ENCODE measurements at places on chromosomes 11 and 22.

- DNase-seq: peak; percentile 40
These were observed 38.5 kb upstream of the CYP2D6 start for GRCh38 chr22:42169055-42169469.

GRCh38 chr22:49569286-49570031 is 258.2 kb downstream of the BRD1 start:
- DNase-seq: no peak

DNA sequence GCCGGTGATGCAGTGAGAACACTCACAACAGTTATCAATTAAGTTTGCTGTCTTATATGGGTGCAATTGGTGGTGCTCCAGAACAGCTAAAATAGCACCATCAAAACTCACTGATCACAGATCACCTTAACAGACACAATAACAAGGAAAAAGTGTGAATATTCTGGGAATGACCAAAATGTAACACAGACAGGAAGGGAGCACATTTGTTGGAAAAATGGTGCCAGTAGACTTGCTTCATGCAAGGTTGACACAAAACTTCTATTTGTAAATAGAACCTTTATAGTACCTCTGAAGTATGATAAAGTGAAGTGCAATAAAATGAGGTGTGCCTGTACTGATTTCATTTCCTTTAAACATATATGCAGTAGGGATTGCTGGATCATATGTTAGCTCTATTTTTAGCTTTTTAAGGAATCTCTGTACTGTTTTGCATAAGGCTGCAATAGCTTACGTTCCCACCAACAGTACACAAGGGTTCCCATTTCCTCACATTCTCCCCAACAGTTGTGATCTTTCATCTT is 56.7 kb upstream of the GLYATL1B start:
- no peak for DNase-seq

DNA sequence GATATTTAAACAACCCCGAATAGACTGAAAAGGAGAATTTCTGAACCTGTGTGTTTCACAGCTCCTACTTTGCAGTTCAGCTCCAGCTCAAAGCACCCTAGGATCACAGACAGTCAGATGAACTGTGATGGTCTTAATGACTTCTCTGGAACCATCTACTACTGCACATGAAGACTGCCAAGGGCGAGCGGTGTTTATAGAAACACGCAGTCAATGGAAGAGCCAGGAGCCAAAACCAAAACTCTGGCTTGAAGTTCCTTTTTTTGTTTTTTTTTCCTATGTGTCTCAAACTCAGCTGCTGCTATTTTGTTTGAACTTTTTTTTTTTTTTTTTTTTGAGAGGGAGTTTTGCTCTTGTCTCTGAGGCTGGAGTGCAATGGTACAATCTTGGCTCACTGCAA is 382.6 kb upstream of the SYN3 start:
- DNase-seq: no peak

- no peak for DNase-seq
These were observed 15.0 kb upstream of the ZDHHC13 start for GRCh38 chr11:19101796-19102520.

DNA sequence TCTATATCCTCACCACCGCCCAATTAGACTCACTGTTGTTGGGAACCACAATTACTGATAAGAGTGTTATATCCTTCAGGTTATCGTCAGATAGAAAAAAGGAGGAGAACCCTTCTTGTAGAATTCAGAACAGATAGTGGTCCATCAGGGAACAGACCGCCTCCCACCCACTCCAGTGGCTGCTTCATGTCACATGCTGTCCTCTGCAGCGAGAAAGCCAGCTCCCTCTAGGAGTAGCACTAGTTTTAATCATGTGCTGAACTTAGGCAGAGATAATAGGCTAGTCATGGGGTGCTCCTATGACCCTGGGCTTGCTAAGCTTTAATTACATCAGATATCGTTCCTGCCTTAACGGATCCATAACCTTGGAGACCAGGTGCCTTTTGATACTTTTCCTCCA is 51.5 kb upstream of the RAB1B start:
- DNase-seq: no peak

DNA sequence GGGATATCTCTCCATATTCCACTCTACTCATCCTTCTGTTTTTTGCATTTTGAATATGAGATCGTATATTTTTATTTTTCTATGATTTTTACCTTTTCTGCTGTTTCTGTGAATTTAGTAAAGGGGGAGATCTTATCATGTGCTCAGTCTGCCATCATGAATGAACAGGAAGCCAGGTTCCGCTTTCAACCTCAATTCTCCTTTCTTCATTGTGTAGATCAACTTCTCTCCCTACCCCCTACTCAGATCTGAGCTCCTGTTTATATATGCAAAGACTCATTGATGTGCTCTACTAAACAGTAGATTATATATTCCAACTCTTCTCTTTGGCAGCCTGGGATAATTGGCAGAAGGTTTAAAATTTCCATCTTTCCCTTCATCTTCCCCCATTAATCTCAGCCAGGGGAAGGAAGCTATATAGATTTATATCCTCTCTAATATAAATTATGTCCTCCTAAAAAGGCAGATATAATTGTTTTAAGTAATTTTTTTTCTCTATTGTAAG is 336.7 kb upstream of the PLET1 start:
- DNase-seq: no peak

- no peak for DNase-seq
These were observed 922 bp downstream of the HNRNPUL2 start for GRCh38 chr11:62726156-62726914.

- DNase-seq: no peak
These were observed 483 bp upstream of the ACCSL start for GRCh38 chr11:44047298-44047697.

- no peak for DNase-seq
These were observed 118.5 kb upstream of the TIMP3 start for GRCh38 chr22:32682990-32683389.

GRCh38 chr11:128619540-128620308 is 32.4 kb upstream of the ETS1 start:
- DNase-seq: no peak

DNA sequence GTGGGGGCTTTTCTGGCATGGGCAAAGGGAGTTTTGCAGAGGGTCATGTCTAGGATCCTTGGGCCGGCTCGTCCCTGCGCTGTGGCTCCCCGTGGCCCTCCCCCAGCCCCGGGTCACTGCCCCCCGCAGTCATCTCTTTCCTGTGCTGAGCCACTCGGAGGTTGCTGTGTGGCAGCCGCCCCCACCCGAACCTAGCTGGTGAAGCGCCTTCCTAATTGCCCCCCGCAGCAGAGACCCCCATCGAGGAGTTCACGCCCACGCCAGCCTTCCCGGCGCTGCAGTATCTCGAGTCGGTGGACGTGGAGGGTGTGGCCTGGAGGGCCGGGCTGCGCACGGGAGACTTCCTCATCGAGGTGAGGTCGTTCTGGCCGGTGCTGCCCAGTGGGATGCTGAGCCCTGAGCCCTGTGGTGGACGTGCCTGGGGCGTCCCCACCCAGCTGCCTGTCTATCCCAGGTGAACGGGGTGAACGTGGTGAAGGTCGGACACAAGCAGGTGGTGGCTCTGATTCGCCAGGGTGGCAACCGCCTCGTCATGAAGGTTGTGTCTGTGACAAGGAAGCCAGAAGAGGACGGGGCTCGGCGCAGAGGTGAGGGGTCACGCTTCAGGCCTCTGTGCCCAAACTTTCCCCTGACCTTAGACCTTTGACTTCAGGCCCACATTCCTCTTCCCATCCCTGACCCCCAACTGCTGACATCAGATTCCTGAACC is 32.0 kb downstream of the SHANK3 start:
- no peak for DNase-seq

DNA sequence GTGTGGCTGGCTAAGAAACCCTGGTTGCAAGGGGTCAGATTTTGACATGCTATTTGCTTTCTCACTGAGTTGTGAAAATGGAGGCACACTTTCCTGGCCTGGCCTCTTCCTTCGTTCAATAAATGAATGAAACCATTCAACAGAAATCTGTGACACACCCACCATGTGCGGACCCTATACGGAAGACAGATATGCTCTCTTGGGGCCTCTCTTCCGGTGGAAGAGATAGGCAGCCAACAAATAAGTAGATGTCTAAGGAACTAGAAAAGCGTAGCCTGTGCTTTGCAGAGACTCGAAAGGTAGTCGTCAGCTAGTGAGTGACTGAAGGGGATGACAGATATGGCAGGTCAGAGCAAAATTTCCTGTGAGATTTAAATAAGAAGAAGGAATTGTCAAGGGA is 5.3 kb downstream of the KCNQ1OT1 start:
- DNase-seq: no peak

DNA sequence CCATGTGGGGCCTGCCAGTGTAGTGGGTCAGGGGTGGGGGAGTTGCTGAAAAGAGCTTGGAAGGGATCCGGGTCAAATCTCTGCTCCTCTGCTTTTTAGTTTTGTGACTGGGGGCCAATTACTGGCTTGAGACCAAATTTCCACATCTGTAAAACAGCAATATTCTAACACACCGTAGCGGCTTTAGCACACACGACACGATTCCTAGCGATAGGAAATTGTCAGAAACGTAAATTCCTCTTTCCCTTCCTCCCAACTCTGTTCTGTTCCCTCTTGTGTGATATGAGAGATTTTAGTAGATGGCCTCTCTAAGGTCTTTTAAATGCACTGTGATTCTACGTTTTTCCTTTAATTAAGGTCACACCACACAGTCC is 71.9 kb downstream of the MICAL2 start:
- DNase-seq: no peak

DNA sequence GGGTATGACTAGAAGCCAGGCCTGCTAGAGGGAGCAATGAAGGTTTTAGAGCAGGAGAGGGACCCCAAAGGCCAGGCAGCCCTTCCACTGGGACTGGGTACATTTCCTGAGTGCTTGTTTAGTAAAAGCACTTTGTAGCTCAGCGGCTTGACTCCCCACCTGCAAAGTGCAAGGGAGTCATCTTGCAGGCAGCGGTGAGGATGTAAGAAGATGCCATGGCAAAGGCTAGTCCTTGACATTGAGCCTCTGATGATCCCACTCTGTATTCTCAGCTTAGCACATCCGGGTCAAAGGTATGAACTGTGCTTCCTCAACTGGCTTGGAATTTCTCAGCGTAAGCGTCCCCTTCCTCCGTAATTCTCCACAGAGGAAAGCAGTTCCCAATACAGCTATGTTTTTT is 3.1 kb upstream of the UBE2L3 start:
- DNase-seq: no peak

DNA sequence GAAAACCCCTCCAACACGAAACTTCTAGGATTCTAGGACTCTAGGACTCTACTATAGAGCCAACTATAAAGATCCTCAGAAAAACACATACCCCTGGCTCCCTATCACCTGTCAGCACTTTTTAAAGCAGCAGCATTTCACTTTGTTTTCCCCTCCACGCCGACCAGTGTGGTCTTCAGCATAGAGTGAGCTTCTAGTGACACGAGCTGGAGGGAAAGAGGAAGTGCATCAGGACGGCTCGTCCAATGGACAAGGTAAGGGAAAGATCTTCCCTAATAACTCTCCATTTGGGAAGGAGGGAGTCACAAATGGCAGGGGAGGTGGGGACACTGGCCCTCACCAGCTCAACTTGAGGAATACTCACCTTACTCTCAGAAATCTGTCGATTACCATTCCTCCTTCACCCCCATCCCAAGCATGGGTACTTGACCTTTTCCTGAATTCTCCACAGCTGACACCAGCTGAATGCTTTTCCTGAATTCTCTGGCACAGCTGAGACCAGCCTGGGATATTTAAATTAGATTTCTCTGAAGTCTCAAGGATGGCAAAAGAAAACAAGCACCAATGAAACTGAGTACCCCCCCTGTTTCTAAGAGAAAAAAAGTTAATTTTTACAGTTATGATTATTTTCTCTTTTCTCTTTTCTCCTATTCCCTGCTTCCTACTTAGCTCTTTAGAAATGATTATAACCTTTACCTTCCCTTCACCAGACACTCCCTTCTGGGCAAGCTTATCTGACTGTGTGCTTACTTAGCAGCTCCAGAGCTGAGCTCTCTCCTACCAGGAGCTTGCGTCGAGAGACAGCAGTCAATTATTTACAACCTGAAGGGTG is 33.3 kb upstream of the NNMT start:
- no peak for DNase-seq

DNA sequence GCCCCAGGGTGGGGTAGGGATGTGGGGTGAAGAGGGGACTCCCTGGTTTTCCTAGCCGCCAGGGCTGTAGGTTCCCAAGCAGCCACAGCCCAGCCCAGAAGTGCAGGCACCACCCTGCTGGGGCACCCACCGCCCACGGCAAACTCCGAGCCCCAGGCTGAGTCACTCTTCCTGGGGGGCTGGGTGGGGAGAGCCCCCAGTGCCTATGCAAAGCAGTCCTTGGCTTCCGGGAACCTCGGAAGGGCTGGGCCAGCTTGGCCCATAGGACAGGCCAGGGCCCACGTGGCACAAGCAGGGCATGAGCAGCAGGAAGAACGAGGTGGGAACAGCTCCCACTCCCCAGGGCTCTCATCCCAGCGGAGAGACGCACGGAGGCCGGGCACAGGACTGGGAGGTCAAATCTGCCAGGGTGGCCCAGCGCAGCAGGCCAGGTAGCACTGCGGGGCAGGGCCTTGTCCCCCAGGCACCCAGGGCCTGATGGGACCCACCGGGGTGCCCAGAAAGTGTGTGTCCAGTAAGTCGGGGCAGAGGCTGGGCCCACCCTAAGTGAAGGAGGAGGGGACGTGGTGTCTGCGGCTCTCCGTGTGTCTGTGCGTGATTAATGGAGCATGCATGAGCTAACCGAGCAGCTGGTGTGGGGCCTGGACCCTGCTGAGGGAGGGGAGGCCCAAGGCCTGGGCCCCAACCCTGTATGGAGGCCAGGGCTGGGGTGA is 4.6 kb upstream of the IL17REL start:
- peak; percentile 52 for DNase-seq

- no peak for DNase-seq
These were observed 2.5 kb downstream of the MOV10L1 start for GRCh38 chr22:50092342-50092741.

DNA sequence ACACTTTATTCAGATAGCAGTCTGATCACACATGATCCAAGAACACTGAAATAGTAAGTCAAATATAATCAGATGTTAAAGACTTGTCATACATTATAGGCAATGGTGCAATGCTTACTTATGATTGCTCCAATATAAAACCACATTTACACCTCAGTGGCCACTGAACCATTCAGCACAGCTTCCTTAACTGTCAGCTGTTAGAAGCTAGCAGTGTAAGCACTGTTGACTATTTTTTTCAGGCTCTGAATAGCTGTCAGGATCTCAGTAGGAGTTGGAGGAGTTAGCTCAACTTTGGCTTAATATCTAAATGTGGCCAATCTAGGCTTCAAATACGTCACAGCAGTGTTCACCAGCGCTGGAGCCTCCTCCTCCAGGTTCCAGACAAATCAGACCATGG is 36.6 kb downstream of the METTL15 start:
- no peak for DNase-seq

DNA sequence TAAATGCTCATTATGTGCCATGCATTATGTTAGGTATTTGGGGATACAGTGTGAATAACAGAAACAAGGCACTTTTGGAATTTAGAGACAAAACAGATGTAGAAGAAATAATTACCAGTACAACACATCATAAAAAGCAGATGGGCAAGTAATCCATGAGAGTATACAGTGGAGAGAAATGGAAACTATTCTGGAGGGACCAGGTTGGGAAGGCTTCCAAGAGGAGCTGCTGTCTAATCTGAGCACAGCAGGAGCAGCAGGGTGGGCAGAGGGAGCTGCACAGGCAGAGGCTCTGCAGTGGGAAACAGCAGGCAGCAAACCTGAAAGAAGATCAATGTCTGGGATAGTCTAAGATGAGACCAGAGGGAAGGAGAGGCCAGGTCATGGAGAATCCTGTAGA is 268.7 kb upstream of the CCDC90B start:
- DNase-seq: no peak

- DNase-seq: no peak
These were observed 1.7 kb downstream of the NCF4 start for GRCh38 chr22:36862251-36863242.

Measured in activated naive CD8-positive, alpha-beta T cell treated with anti-CD3 and anti-CD28 coated beads, Interleukin-2, amount 50 U/mL, for 16 hours (primary cell).